ENCODE measurements at places on chromosomes 12 and 14. TPM values are rescaled to one million over a fixed set of nuclear protein-coding genes. Genes with fewer than 3 reads are reported as not detected.

GRCh38 chr12:38977132-38977531 is 71.7 kb upstream of the CPNE8 start:
- no peak for DNase-seq

DNA sequence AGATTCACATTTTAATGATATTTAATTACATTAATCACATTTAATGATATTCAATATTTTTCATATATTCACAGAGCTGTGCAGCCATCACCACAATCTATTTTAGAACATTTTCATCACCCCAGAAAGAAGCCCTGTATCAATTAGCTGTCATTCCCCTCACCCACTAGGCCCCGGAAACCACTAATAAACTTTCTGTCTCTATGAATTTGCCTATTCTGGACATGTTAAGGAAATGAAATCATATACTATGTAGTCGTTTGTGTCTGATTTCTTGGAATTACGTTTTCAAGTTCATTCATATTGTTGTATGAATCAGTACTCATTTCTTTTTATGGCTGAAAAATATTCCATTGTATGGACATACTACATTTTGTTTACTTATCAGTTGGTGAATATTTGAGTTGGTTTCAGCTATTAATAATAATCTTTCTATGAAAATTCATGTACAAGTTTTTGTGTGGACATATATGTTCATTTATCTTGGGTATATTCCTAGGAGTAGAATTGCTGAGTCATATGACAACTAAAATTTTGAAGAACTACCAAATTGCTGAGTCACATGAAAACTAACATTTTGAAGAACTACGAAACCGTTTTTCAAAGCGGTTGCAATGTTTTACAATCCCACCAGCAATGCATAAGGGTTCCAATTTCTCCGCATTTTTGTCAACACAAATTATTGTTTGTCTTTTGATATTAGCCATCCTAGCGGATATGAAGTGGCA is 11.7 kb upstream of the OTOGL start:
- DNase-seq, result no peak

DNA sequence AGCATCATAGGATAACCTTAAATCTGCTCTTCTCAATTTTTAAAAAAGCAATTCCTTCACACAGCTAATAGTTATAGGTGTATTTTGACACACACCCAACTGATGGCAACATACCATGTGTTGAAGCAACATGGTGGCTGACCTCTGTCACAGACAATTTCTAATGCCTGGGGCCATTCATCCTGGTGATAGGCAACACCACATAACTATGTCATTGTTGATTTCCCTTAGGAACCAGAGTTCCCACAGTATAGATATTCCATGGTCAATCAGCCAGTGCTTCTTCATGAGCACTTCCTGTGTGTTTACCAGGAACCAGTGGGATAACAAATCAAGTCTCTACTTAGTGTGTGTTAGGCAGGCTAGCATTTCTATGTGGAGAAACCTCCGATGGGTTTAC is 88.3 kb downstream of the FIGNL2 start:
- no peak for DNase-seq

DNA sequence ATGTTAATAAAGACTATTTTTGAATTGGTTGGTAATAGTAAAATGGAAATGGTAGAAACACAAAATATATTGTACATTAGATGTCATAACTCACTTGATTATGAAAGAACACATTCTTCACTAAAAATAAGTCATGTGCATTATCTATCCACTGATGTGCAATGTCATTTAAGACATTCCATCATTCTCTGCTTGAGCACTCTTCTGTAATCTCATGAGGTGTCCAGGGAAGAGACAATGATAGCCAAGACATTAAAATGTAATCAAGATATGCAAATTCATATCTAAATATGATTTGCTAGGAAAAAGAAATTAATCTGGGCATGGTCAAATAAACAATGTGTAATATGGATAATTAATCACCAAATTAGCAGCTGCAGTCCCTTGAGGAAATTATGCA is 422.5 kb downstream of the BTG1 start:
- no peak for DNase-seq

- DNase-seq, result no peak
Measured at GRCh38 chr12:49260166-49260565, 4.7 kb upstream of the TUBA1C start.

GRCh38 chr12:21881965-21882364 is 59.3 kb downstream of the ABCC9 start:
- no peak for DNase-seq

GRCh38 chr12:9719790-9720189 is 13.1 kb downstream of the CLECL1 start:
- no peak for DNase-seq

DNA sequence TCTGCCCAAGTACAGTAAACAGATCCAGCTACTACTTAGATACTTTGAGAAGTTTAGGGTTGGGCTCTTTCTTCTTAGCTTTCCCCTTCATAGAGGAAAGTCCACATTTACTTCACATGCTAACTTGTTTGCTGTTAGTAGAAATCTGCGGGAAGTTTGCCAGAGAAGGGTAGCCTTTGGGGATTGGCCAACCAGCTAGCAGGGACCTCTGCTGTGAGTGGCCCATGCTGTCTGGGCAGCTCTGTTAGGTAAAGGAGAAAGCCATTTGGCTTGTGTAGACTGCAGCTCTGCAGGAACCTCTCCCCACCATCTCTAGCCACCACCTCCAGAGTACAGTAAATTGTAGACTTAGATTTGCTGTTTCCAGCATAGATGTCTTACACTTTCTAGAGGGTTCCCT is 193.9 kb downstream of the RGS6 start:
- DNase-seq, result no peak

- DNase-seq, result no peak
Measured at GRCh38 chr12:128796439-128797118, 27.2 kb downstream of the SLC15A4 start.

- DNase-seq, result no peak
Measured at GRCh38 chr12:16763901-16764300, 157.9 kb upstream of the LMO3 start.

Gene KRT75
- total RNA-seq, result not detected

Gene DLGAP5
- 98.8 TPM for total RNA-seq

Gene RPS6KL1
- total RNA-seq, result 3.6 TPM

All from activated CD8-positive, alpha-beta memory T cell treated with anti-CD3 and anti-CD28 coated beads, Interleukin-2, amount 10 ng/mL, durations not matched to agents 7 days and 5 days (primary cell).